Activated gamma-delta T cell treated with anti-CD3 and anti-CD28 coated beads, Interleukin-2, amount 50 U/mL, for 16 hours (primary cell): ENCODE measurements at places on chromosomes 7 and 10.

DNA sequence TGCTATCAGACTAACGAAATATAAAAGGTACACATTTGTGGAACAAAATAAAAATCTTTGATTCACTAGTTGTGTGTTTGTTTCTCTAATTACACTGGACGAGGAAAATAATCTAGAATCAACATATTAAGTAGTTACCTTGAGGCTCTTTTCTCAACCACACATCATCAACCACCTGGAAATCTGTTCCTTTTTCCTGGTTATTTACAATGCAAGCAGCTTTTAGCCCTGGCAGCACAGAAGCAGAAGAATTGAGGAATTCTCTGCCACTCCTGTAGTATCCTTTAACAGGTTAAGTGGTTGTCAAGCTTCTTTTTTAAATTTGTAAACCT lies 23.7 kb downstream of the NUP42 start:
- no peak for DNase-seq

DNA sequence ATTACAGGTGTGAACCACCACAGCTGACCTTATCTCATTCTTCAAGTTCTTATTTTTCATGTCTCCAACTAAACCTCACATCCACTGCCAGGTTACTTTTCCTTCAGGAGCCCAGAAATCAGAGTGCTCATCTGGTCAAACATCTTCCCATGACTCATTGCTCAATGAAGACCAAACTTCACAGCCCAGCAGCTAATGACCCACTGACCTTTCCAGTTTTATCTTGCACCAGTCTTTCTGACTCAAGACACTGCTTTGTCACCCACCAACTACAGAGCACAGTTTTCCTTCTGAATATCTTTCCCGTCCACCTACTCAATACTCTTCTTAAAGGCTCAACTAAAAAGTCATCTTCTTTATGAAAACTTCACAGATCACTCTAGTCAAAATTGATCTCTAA lies 245.1 kb downstream of the CHCHD3 start:
- no peak for DNase-seq

- no peak for DNase-seq
Measured at GRCh38 chr7:126511046-126511445, 741.7 kb downstream of the GRM8 start.

DNA sequence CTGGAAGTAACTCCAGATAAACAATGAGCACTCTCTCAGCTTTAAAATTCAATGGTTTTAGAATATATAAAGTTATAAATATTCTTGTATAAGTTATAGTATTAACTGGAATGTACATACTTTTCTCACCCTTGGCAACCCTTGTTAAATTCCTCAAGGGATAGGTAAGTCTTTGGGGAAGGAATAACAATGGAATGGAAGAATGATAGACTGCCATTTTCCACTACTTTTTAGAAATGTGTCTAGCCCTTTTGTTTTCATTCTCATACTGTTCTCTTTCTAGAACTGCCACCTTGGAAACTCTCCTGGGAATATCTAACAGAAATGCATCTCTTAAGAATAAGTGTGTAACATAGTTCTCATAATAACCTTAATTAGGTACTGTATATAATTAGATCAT lies 8.3 kb downstream of the KIF5B start:
- DNase-seq, result no peak

GRCh38 chr10:108591417-108591816 lies 1331.9 kb downstream of the XPNPEP1 start:
- DNase-seq, result no peak

DNA sequence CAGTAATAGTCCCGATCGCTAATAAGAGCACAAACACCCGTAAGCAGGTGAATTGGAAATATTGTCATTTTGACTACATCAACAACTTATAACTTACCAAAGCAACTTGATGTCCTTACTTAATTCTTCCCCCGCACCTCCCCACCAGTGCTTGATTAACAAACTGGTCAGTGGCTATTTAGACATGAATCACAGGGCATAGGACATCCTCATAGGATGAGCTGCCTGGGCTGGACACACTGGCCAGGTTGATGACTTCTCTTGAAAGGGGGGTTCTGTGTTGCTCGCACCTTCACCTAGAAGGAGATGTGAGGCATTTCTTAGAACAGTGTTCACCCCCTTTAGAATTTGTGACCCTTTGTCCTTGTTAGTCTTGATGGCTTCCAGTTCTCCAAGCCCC lies 163.2 kb downstream of the TCF7L2 start:
- DNase-seq, result no peak

DNA sequence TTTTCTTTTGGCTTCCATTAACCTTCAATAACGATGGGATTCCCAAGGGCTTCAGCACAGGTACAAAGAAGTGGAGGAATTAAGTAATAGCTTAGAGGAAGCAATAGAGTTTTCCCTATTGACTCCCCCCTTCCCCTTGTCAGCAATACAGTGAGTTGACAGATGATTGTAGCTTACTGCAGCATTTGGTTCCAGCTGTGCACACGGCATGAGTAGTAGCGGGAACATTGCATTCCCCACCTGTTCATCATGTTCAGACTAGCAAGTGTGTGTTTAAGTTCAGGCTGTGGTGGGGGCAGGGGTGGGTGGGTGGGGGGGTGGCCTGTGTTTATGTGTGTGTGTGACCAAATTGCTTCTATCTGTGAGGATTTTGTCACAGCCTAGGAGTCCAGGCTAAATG lies 4.6 kb upstream of the ADRA2A start:
- no peak for DNase-seq

DNA sequence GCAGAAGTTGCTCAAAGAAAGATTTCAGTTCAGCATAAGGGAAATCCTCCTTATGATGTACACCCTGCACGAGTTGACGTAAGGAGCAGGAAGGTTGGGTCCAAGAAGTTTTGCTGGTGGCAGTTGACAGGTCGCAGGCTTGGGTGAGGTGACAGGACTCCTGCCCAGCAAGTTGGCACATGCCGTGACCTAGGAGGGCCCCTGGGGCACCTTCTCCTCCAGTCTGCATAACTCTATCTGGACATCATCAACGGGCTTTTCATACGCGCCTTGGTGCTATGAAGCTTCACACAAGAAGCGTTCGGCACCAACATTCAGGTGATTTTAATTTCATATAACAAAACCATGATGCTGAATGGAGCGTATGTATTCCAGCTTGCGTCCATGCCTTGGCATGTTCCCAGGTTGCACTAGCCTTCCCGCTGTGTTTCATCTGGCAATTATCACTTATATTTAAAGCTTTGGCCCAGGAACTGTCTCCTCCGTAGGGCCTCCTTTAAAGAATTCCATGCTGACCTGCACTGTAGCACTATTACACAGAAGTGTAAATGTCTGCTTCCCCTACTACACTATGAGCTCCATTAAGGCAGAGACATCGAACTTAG lies 651.6 kb upstream of the FOXK1 start:
- no peak for DNase-seq

- no peak for DNase-seq
Measured at GRCh38 chr7:10101351-10101750, 872.3 kb upstream of the PHF14 start.

GRCh38 chr7:6655636-6656385 lies 18.7 kb downstream of the ZNF316 start:
- DNase-seq, result no peak

GRCh38 chr7:114468844-114469243 lies 54.2 kb downstream of the FOXP2 start:
- no peak for DNase-seq

GRCh38 chr7:98250789-98251188 lies 1.2 kb downstream of the TECPR1 start:
- peak; percentile 17 for DNase-seq

- no peak for DNase-seq
Measured at GRCh38 chr7:36896956-36897590, 172.8 kb upstream of the AOAH start.

GRCh38 chr10:70317943-70318318 lies 34.1 kb upstream of the NPFFR1 start:
- DNase-seq, result no peak

GRCh38 chr7:55898287-55898686 lies 11.0 kb downstream of the ZNF713 start:
- no peak for DNase-seq

GRCh38 chr7:64619705-64620104 lies 46.2 kb upstream of the ZNF107 start:
- no peak for DNase-seq

- DNase-seq, result no peak
Measured at GRCh38 chr7:31074403-31075085, 22.4 kb downstream of the ADCYAP1R1 start.

GRCh38 chr10:88041243-88042159 lies 178.1 kb downstream of the PTEN start:
- DNase-seq, result no peak

DNA sequence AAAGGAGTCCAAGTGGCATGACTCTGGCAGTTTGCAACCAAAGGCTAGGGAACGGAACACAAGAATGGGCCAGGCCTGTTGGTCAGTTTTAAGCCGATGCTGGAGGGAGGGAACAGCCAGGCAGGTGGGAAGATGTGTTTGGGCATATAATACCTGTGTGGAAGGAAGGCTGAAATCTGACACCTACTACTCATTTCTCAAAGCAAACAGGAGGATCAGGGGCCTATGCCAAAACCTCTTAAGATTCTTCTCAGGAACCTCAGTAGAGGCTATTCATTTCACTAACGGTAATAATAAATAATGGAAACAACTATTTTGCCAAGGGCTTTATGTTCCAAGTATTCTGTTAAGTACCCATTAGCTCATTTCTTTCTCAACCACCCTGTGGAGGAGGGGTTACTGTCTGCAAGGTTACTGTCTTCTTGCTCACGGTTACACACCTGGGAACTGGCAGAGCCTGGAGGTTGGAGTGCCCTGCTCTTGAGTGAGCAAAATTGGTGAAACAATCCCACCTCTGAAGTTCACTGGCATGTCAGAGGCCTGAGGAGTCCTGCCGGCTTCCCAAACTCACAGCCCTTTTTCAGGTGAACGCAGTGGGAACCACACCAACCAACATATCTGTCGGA lies 35.5 kb downstream of the GOT1 start:
- no peak for DNase-seq

DNA sequence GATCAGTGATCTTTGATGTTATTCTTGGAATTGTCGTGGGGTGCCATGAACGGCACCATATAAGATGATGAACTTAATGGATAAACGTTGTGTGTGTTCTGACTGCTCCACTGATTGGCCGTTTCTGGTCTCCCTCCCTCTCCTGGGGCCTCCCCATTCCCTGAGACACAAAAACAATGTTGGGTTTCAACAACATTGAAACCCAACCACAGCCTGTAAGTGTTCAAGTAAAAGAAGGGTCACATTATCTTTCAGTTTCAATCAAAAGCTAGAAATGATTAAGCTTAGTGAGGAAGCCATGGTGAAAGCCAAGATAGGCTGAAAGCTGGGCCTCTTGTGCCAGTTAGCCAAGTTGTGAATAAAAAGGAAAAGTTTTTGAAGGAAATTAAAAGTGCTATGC lies 19.5 kb downstream of the EN2 start:
- DNase-seq, result no peak

DNA sequence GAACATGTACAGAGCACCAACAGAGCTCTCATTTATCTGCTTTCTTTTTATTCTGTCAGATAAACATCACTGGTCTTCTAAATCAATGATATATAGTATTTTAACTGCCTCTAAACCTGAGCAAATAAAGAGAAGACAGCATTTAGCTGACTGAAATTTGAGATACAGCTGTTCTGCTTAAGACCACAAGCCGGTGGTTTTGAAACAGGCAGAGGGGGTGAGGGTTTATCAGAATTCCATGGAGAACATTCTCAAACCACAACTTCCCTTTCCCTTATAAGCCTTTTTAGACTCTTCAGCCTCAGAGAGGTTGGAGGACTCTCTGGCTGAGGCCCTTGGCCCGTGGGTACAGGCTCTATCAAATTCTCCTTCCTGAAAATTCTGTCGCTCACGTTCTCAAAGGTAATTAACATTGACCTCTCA lies 87.4 kb upstream of the RSU1 start:
- no peak for DNase-seq

- no peak for DNase-seq
Measured at GRCh38 chr10:114391599-114391998, 12.7 kb downstream of the AFAP1L2 start.

DNA sequence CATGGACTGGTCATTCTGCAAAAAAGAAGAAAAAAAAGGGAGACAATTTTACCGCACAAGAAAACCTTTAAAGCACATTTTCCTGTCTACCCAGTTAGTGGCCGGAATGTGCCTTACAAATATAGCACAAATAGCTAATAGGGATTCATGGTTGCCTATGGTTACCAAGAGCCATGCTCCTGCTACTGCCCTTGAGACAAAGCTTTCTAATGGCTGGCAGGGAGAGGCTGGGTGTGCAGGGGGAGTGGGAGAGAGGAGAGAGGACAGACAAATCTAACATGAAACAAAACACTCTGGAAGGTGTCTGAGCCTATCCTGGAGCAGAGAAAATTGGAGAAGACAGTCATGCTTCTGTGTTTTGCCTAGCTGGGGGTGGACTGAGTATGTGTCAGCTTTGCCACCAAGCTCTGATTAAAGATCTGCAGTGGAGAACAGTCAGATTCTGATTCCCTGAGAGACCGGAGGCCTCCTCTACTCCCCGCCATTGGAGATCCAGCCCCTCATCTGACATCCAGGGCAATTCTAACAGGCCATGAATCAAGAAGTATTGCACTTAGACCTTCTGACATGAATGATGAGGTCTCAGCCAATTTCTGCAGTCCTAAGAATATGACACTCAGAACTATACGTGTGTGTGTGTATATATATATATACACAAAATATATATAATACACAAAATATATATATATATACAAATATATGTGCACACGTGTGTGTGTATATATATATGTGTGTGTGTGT lies 80.2 kb downstream of the PRTFDC1 start:
- DNase-seq, result no peak

GRCh38 chr10:32357056-32357735 lies 10.2 kb upstream of the EPC1 start:
- DNase-seq, result no peak

GRCh38 chr7:37577412-37577811 lies 106.2 kb upstream of the GPR141 start:
- DNase-seq, result no peak

DNA sequence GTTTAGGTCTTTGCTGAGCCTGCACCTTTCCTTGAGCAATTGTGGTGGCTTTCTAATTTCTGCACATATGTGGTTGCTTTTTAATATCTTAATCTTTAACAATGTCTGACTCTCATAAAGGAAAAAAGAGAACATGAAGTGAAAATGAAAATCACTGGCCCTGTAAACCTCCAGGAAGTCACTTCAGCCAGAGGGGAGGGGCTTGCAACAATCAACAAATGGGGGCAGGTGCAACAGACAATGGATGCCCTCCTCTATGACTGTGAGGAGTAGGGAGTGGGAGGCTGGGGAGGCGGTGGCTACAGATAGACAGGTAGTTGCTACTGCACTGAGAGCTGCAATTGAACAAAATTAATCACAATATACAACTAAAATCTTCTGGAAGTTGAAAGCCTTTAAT lies 1377.4 kb downstream of the XPNPEP1 start:
- no peak for DNase-seq

DNA sequence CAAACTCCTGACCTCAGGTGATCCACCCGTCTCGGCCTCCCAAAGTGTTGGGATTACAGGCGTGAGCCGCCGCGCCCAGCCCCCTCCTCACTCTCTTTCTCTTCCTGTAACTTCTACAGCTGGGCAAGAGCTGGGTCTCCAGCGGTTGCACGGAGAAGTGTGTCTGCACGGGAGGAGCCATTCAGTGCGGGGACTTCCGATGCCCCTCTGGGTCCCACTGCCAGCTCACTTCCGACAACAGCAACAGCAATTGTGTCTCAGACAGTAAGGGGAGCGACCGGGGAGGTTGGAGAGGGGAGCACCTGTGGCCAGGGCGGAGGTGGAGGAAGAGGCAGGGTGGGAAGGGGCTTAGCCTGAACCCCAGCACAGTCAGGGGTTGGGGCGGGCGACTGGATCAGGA lies 41.4 kb downstream of the EPHB4 start:
- DNase-seq, result peak; percentile 4

- no peak for DNase-seq
Measured at GRCh38 chr7:139714163-139714901, 63.5 kb downstream of the HIPK2 start.

GRCh38 chr7:50092579-50093491 lies at the start of gene ZPBP:
TSS of gene ZPBP (minus strand) at chr7:50093246. CDS start at chr7:50093194, 52 bp downstream.
- DNase-seq, result peak; percentile 35
